ENCODE measurements at places on chromosomes 6 and 20. TPM values are rescaled to one million over a fixed set of nuclear protein-coding genes. Genes with fewer than 3 reads are reported as not detected.

The TFAP2A gene
- total RNA-seq: not detected

The RHAG gene
- 3.5 TPM for total RNA-seq

The LY6G6C gene
- total RNA-seq: 0.54 TPM

The NMBR gene
- not detected for total RNA-seq

The SYCP2L gene
- under 0.01 TPM for total RNA-seq

The CCN2 gene
- 0.54 TPM for total RNA-seq

The FAM8A1 gene
- 12.9 TPM for total RNA-seq

The ETV7 gene
- total RNA-seq: 0.27 TPM

The CALHM6 gene
- 77.8 TPM for total RNA-seq

The SOBP gene
- total RNA-seq: under 0.01 TPM

The SMIM26 gene
- 92.6 TPM for total RNA-seq

DNA sequence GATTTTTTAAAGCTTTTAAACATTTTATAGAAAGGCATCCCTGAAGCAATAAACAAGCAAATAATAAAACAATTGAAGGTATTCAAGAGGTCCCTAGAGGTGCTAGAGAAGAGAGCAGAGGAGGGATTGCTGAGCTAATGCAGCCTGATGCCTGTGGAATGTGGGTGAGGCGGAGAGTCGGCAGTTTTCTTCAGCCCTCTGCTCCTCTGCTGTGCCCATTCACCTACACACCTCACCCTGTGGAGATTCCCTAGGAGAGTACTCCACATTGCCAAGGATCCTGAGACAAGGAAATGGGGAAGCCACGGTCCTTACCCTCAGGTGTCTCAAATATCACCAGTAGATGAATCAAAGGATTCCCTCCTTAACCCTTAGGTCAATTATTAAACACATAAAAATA is 199.8 kb upstream of the POU3F2 start:
- no peak for DNase-seq

DNA sequence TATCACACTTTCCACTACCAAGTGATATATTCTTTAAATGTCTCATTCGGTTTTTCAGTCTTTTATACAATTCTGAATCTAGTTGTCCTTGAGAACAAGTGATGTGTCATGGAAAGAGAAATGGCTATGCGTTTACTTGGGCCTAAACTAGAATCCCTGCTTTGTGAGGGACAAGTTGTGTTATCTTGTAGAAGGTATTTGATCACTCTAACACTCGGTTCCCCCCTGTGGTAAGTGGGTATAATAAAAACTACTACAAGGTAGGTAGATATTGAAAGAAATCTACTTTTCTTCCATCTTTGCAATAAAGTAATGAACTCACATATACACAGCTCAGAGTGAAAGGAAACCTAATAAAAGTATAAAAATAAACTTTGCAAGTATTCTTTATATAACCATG is 108.9 kb downstream of the MANEA start:
- DNase-seq: no peak

DNA sequence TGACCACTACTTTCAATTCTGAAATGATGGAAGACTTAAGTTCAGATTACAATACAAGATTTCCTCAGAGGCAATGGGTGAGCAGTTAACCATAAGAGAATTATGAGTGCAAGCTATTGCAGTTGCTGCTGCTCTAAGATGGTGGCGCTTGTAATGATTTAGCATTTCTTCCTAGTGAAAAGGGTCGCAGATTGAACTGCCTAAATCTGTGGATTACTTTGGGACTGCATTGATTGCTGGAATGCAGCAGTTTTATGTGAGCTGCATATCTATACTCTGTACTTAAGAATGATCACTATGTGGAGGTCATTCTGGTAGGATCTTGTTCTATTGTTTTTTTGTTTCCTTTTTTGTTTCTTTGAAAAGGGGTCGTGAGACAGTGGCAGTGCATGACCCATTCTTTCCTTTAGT is 5.3 kb downstream of the SCAF8 start:
- no peak for DNase-seq

GRCh38 chr6:88562353-88563276 is 396.5 kb upstream of the CNR1 start:
- no peak for DNase-seq

DNA sequence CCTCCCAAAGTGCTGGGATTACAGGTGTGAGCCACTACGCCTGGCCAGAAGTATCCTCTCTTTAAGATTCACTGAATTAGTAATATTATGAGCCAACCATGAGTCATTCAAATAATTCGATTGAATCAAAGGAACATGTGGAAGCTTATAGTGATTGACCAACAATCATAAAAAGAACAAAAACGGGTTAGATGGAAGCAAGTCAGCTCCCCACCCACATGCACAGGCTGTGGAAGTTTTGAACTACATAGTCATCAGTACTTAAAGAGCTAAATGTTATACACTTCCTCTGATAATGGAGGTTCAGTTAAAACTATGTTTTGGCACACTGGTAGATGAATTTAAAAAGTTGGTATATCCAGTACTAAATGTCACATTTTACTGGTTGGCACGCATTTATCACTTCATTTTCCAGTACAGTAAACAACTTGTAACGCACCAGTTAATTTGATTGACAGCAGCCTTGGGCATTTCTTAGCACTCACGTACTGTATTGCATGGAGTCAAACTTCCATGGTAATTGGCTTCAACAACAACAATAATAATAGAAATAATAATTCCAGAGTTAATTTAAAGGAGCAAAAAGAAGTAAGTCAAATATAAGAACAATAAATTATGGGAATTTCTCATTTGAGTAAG is 1107.3 kb upstream of the MAP3K7 start:
- DNase-seq: no peak

DNA sequence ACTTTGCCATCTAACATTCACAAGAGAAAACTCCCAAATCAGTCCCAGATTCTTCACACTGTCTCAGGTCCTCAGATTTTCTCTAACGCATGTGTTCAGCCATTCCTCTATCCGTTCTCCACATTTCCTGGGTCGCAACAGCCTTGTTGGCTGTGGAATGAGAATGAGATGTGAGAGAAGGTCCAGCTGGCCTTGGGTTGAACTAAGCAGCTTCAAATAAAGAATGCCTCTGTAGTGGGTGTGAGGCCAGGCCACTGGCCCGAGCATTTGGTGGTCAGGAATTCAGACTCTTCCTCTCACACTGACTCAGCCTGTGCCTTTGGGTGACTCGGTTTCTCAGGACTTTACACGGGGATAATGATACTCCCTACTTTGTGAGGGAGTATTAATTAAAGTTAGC is 73.8 kb upstream of the CCN6 start:
- DNase-seq: no peak

DNA sequence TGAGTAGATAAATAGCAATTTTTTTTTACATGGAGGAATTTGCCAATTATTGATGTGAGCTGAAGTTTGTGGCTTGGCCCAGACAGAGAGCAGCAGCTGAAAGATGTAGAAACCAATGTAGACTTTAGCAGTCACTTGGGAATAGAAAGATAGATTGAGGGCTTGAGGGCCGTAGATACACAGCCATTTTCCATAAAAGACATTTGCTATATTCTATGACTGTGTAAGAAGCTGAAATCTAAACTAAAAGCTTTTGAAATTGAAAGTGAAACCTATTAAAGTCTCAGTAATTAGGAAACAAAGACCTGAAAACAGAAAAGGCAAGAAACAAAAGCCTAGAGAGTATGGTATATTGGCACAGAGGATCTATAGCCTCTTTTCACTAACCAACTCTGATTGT is 332.7 kb downstream of the CENPW start:
- no peak for DNase-seq

GRCh38 chr6:159700970-159701369 is 7.9 kb upstream of the SOD2 start:
- no peak for DNase-seq

DNA sequence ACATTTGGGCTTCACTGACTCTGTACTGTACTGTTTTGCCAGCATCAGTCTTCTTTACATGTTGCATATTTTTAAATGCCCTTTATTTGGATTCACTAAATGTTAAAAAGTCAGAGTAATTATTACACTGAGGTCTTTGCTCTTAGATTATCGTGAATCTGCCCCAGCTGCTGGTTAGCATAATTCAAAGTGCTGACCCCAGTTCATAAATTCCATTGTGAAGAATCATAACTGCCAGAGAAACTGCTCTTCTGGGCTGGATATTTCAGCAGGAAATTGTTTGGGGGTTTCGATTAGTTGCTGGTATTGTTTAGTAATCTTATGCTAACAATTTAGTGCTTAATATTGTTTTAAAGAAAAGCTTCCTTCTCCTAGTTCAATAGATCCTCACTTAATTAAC is 682.1 kb upstream of the MAP3K7 start:
- DNase-seq: no peak

DNA sequence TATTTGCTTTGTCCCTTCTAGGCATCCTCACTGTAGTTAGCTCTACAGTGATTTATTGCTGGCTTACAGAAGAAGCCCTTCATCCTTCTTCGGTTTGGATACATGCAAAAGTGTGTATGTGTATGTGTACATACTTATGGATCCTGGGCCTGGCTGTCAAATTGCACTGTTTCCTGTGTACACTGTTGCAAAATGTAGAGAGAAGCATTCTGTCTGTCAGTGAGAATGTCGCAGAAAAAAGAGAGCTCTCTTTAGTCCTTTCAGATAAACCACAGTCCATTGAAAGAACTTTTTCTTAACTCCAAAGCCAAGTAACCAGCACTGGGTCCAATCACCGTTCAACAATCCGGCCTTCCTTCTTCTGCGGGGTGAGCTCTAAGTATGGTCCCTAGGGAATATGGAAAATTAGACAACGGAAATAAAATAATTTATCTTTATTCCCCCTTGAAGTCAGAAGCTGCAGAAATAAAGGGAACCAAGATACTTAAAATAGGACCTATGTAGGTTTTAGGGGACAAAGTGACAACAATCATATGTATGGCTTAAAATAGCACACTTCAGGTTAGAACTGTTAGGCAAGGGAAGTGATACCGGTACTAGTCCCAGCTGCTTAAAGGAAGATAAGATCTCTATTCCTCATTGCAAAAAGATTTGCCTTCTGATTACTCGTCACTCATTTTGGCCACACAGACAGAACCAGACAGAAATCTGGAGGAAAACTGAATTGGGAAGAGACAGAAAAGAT is 107.0 kb downstream of the CD83 start:
- no peak for DNase-seq

GRCh38 chr6:139508576-139508975 is 134.1 kb upstream of the CITED2 start:
- DNase-seq: no peak

DNA sequence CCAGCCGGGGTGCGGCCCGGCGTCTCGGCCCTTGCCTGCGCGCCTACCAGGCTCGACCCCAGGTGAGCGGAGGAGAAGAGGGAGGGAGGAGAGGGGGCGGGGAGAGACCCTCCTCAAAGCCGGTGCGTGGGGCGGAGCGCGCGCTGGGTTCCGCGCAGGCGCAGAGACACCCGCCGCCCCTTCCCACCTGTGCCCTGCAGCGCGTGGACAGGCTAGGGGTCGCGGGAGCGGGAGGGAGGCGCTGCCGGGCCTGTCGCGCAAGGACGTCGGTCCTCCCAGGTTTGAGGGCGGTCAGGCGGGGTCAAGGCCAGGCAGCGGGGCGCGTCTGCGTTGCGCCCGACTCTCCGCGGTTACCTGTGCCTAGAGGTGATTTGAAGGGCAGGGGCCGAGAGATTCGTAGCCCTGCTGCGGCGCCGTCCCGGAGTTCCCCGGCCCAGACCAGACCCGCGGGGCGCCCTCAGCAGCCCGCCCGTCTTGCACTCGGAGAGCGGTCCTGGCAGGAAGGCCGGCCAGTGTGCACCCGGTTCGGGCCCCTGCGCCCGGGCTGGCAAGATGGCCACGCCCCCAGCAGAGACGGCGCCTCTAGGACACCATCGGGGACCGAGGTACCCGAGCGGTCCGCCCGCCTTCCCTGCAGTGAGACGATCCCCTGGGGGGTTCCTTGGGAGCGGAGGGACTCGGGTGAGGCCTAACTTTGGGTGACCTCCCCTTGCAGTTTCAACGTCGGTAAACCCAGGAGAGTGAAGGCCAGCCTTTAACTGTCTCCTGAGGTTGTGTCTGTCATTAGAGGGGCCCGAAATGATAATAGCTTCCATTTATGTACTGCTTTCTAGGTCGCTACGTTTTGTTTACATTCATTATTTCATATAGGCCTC is 546 bp downstream of the C6orf136 start:
- DNase-seq: peak; percentile 76

DNA sequence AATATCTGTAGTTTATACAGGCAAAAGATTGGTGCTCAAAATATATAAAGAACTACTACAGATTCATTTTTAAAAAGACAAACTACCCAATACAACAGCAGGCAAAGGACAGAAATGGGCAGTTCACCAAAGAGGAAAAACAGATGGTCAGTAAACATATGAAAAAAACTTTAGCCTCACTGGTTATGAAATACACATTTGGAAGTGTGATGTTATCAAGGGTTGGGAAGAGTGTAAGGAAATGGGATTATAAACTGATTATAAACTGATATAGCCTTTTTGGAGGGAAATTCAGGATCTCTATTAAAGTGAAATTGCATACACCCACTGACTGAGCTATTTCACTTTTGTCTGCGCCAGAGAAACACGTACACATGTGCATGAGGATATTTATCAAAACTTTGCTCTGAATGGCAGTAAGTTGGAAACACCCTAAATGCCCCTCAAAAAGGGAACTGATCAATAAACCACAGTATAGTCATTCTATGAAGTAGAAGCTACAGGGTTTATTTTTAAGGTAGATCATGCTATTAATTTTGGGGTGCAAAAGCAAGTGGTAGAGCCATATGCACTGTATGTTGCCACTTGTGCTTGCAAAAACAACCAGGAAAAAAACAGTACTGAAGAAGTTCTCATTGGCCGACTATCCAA is 32.2 kb upstream of the ARFGEF2 start:
- DNase-seq: no peak

DNA sequence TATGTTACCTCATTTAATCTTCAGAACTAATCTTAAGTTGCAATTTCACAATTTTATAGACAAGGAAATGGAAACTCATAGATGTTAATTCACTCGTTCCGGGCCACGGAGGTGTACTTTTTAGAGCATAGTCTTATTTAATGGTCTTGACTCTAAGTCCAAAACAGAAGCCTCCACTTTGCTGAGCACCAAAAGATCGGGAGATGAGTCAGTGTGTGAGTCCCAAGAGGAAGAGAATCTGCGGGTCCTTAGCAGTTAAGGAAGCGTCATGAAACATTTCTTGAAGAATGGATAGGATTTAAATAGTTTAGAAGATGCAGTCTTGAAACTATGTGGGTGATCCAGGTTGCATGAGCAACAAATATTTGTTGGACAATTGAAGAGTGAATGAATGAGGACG is 231.8 kb upstream of the QKI start:
- no peak for DNase-seq

- no peak for DNase-seq
Measured at GRCh38 chr20:48486065-48486464, 341.7 kb downstream of the PREX1 start.

DNA sequence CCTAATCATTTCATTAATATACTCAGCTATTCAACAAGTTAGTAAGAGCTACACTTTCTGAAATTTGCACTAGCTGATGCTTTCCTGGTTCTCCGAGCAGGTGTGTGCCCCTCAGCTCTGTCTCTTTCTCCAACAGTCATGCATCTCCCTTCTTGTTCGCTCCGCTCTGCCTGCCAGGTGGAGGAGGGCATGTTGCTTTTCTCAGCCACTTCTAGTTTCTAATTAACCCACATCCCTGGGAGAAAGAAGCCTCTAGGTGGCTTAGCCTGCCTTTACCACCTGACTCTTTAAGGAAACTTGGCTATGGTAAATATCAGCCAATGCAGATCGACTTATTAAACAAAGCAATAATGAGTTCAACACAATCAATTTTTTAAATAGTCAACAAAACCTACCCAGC is 34.2 kb downstream of the LRFN2 start:
- DNase-seq: no peak

GRCh38 chr6:166597711-166598440 is 11.4 kb upstream of the RAMACL start:
- no peak for DNase-seq

Measured in hematopoietic multipotent progenitor cell (in vitro differentiated cells).